Chondrocyte (in vitro differentiated cells): ENCODE measurements at places on chromosomes 13 and 19. TPM values are rescaled to one million over a fixed set of nuclear protein-coding genes. Genes with fewer than 3 reads are reported as not detected.

The ZNF480 gene
- total RNA-seq: 10.0 to 12.1 TPM (median 11.6 TPM) in 3 replicates

The LGALS4 gene
- 0.75 TPM in 1 of 3 replicates, not detected in the others for total RNA-seq

The SLC27A5 gene
- 4.7 to 9.5 TPM (median 9.3 TPM) in 3 replicates for total RNA-seq

The NCR1 gene
- not detected in 3 replicates for total RNA-seq

The LYPD5 gene
- not detected in 3 replicates for total RNA-seq

The DNAJB1 gene
- total RNA-seq: 63.1 to 85.1 TPM (median 77.2 TPM) in 3 replicates

The ERICH4 gene
- not detected in 3 replicates for total RNA-seq
